ENCODE measurements at places on chromosomes 5 and 9. TPM values are rescaled to one million over a fixed set of nuclear protein-coding genes. Genes with fewer than 3 reads are reported as not detected.

The PCDHGB5 gene
- 14.2 TPM for total RNA-seq

The DPP7 gene
- 47.5 TPM for total RNA-seq

The TMEM174 gene
- total RNA-seq: not detected

The MAMDC4 gene
- total RNA-seq: 3.0 TPM

The CD180 gene
- not detected for total RNA-seq

The PALM2AKAP2 gene
- total RNA-seq: 22.8 TPM

The MARCOL gene
- not detected for total RNA-seq

The MEGF10 gene
- not detected for total RNA-seq

The SLIT3 gene
- 4.6 TPM for total RNA-seq

- DNase-seq: no peak
These were observed 1200.6 kb upstream of the ACO1 start for GRCh38 chr9:31183866-31184265.

DNA sequence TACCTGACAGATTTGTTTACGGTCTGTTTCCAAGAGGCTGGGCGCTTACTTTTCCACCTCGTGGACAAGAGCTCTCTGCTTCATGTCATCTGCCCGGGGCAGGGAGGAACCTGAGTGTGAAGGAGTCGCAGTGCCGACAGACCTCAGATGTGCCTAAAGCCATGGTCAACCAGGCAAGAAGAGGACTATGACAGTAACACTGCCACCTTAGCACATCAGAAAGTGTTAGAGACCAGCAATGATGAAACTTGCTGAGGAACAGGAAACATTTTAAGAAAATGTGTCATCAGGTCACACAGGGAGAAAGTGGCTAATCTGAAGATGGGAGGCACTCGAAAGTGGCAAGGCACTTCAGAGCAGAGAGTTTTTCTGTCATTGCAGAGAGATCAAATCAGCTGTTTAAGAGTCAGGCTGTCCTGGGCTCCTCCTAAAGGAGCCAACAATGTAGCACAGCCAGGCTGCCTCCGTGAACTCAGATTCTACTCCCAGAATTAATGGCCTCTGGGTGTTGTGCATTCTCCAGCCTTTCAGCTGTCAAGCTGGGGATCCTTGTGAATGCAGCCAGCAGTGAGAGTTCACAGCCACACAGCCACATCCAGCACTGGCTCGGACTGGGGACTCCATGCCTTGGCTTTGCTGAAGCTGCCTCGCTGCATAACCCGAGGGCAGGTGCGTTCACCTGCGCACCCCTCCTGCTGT, 94.6 kb downstream of the RAPGEF1 start:
- DNase-seq: peak; percentile 22

- DNase-seq: no peak
These were observed 938.5 kb upstream of the ACO1 start for GRCh38 chr9:31445960-31446359.

GRCh38 chr9:126162611-126163381, 163.8 kb upstream of the MVB12B start:
- no peak for DNase-seq

- DNase-seq: peak; percentile 82
These were observed 51.5 kb upstream of the NKD2 start for GRCh38 chr5:956941-957747.

DNA sequence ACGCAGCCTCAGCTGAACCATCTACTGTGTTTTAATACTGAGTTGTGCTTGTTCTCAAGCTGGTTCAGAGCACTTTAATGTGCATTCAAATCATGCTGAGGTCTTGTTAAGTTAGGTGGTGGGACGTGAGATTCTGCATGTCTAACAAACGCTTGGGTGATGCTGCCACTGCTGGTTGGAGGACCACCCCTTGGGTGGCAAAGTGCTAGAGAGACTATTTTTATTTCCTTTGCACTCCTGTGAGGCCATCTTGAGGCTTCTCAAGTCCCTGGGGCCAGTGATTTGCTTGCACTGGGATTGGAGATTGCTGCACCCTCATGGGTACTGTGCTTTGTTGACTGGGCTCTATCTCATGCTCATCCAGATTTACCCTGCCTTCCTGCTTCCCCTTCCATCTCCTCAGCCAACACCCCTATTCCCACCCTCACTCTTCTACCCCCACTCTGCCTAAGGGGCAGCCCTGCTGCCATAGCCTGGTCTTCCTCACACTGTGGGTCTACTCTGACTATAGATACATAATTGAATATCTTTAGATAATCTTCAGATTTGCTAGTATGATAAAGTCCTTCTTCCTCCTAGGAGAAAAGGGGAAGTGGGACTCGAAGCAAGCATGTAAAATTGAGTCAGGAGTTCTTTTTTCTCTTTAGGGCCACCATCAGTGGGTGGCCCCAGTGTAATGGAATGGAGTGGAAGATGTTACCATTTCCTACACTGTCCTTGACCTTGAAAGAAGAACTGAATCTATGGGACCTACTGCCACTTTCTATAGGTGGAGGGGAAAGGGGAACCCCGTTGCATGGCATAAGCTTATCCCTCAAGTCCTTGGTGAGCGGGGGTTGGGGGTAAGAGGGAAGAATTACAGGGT, 45.1 kb upstream of the SUB1 start:
- DNase-seq: no peak

DNA sequence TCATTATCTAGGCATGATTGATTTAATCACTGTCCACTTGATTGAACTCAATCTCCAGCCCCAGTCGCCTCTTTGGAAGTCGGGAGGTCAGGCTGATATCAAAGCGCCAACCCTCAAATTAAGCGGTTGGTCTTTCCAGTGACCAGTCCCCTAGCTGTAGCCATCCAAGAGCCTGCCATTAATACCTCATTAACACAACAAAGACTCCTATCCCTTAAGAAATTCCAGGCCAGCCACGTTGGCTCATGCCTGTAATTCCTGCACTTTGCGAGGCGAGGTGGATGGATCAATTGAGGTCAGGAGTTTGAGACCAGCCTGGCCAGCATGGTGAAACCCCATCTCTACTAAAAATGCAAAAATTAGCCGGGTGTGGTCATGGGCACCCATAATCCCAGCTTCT, 27.4 kb upstream of the GCNT1 start:
- no peak for DNase-seq

DNA sequence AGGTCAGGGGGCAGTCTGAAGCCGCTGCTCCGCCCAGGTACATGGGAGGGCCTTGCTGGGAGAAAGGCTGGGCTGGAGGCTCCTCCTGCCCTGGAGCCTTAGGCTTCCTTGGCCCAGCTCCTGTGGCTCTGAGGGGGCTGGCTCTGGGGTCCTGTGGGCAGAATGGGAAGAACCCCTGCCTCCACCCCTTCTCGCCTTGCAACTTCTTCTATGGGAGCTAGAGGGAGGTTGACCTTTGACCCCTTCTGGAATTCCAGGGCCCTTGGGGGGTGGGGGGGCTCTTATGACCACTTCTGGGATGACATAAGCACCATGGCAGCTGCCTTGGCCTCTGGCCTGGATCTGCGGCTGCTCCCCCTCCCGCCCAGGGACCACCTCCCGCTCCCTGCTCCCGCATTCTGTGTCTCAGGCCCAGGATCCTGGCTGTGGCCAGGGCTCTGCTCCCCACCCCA, 32.2 kb downstream of the IER5L start:
- peak; percentile 72 for DNase-seq

- no peak for DNase-seq
These were observed 627.4 kb downstream of the LRRC70 start for GRCh38 chr5:63205976-63206375.

DNA sequence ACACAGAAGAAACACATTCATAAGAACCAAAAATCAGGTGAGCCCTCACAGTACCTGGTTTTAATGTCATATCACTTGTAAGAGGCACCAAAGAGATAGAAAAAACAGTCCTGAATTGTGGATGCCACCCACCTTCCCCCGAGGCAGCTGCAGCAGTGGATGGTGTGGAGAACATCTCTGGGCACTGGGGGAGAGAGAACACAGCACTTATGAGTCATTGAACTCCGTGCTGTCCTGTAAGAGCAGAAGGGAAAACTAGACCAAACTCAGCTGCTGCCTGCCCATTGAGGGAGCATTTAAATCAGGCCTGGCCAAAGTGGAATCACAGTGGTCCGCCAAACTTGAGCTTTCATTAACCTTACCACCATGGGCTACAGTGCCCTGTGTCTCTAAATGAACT, 296.2 kb downstream of the SPATA31D1 start:
- no peak for DNase-seq

DNA sequence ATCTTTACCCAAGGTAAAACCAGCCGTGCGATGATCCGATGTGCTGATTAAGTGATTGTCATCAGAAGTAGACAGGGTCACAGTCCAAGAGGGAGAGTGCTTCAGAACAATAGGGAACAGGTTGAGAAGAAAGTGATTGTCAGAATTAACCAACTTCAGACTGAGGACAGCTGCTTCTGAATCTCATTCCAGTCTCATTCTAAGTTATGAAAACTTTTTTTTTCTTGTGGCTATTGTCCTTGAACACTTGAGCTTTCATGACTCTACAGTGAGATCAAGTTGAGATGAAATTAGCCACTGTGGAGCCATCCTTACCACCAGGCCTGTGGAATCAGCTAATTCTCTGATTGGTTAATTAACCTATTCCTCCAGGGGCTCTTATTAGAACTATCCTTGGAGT, 159.9 kb upstream of the WWC1 start:
- DNase-seq: no peak

DNA sequence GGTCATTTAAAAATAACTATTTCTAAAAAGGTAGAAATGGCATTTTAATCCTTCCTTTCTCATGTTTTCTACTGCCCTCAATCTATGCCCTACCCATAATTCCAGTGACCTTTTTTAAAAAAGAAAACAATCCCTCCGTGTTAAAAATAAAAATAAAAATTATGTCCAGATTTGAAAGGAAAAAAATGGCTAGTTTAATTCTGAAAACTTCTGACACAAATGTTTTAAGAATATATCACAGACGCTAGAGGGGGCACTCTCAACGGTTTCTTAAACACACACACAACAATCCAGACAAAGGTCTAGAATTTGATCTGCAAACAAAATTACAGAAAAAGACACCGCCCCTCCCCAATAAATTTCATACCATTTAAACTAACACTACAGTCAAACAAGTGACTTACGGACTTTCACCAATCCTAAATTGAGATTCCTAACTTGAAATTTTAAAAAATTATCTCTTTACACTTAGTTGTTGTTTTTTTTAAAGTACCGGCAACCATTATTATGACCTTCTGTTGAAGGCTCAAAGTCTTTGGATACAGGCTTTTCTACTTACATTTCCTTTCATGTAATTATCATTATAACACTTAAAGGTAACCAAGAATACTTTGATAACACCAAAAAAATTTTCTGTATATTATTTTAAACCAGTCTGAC, 38.2 kb downstream of the CLINT1 start:
- DNase-seq: no peak

- DNase-seq: no peak
These were observed 7.3 kb upstream of the PTGER4 start for GRCh38 chr5:40672425-40672824.

- DNase-seq: no peak
These were observed 765.3 kb downstream of the MTRR start for GRCh38 chr5:8634219-8634618.

DNA sequence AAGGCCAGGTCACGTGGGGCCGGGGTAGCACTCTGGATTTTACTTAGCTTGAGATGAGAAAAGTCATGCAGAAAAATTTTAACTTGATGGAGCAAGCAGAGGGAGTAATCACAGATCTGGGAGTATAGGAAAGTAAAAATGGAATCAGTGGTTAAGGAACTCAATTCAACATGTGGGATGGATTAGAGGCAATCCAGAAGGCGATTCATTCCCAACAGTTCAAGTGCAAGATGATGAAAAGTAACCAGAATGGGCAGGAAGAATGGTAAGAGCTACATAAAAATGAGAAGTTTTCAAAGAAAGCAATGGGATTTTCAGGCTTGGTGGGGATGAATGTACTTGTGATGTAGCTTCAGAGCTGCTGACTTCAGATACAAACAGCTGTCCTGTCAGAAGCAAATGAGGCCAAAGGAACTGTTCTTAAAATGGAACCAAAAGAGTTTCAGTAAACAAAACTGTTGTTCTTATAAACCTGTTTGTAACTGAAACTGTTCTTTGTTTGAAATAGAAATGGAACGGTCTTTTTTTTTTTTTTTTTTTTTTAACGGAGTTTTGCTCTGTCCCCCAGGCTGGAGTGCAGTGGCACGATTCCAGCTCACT, 5.6 kb upstream of the SEC24A start:
- DNase-seq: no peak

- DNase-seq: no peak
These were observed 50.9 kb upstream of the HSPB3 start for GRCh38 chr5:54404568-54404967.

DNA sequence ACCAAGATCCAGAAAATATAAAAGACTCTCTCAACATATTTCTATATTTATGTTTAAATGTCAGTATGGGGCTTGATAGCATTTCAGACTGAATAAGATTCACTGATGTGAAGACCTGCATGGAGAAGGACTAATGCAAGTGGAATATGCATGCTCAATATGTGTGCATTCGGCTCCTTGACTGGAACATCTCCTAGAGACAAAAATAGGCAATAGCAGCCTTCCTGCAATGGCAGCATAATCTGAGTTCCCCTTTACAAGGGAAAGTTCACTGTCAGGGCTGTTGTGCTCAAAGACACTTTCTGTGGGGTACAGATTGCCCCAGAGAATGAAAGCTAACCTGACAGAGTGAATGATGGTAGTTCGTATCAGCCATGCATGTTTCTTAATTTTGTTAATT, 42.4 kb downstream of the STARD4 start:
- no peak for DNase-seq

DNA sequence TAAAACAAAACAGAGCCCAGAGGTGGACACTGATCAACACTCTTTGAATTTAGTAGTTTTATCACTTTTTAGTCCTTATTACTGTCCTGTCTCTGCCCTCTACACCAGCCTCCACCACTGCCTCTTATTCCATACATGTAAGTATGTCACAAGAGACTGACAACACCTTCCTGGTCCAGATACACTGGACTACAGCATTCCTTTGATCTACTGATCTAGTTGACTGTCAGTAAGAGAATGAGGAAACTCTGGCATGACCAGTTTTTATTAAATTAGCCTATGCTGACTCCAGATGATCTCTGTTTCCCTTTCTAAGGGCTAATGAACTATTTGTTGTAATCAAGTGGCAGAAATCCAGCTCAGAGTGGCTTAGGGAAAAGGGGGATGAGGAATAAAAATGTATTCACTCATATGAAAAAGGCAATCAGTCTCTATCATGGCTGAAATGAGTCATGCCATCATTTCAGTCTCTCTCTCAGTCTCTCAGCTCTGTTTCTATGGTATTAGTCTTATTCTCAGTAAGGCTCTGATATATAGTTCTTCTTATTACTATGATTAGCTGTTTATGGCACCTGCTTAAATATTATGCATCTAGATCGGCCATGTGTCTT, 5.5 kb downstream of the ARHGEF37 start:
- no peak for DNase-seq

GRCh38 chr5:139895647-139896046, 100.0 kb downstream of the PSD2 start:
- DNase-seq: no peak

- DNase-seq: no peak
These were observed 72.3 kb downstream of the HCN1 start for GRCh38 chr5:45623832-45624231.

GRCh38 chr5:40578501-40579451, 100.9 kb upstream of the PTGER4 start:
- no peak for DNase-seq

DNA sequence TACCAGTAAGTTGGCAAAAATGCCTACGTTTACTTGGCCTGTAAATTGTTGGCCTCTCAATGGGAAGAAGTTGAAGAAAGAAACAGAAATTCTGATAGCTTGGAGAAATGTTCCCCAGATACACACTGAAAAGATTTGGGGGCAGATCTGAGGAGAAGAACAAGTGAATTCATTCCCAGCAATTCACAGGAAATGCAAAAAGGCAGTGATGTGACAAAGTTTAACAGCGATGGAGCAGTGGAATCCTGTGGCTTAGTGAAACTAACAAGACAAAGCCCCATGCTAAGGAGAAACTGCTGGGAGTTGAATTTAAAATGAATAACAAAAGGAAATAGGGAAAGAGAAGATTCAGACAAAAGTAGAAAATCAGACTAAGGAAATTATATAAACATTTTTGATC, 213.2 kb upstream of the EDIL3 start:
- DNase-seq: no peak

All from HFFc6 (cell line).